ENCODE measurements at places on chromosomes 1 and 21.
A peak's percentile ranks its signal among the peaks of the same experiment; 100 is the strongest.

GRCh38 chr1:16171314-16172151 lies 15.7 kb upstream of the EPHA2 start:
- DNase-seq, result no peak

DNA sequence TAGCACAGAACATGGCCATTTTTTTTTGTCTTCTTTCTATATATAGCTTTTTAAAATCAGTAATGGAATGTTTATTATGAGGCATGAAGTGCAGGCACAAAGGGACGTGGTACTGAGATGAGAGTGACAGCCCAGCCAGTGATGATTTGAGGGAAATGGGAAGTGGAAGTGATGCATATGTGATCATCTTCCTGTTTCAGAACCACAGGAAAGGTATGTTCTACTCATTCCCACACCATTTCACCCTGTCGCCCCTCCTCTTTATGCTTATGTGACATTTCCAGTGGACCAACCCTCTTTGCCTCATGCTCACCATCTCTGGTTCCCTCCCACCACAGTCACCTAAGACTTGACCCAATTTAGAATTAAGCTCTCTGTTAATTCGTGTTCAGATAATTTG lies 24.3 kb downstream of the PTGS2 start:
- DNase-seq, result no peak

- no peak for DNase-seq
Measured at GRCh38 chr1:36137776-36138175, 11.5 kb downstream of the TRAPPC3 start.

GRCh38 chr1:89999628-90000027 lies 4.7 kb downstream of the ZNF326 start:
- no peak for DNase-seq

GRCh38 chr1:62417351-62417999 lies 19.4 kb upstream of the USP1 start:
- DNase-seq, result no peak

GRCh38 chr1:235112297-235113182 lies 16.1 kb downstream of the TOMM20 start:
- DNase-seq, result peak; percentile 2

GRCh38 chr1:14535619-14536355 lies 62.7 kb upstream of the KAZN start:
- no peak for DNase-seq

- DNase-seq, result no peak
Measured at GRCh38 chr1:241269116-241269515, 87.9 kb downstream of the RGS7 start.

DNA sequence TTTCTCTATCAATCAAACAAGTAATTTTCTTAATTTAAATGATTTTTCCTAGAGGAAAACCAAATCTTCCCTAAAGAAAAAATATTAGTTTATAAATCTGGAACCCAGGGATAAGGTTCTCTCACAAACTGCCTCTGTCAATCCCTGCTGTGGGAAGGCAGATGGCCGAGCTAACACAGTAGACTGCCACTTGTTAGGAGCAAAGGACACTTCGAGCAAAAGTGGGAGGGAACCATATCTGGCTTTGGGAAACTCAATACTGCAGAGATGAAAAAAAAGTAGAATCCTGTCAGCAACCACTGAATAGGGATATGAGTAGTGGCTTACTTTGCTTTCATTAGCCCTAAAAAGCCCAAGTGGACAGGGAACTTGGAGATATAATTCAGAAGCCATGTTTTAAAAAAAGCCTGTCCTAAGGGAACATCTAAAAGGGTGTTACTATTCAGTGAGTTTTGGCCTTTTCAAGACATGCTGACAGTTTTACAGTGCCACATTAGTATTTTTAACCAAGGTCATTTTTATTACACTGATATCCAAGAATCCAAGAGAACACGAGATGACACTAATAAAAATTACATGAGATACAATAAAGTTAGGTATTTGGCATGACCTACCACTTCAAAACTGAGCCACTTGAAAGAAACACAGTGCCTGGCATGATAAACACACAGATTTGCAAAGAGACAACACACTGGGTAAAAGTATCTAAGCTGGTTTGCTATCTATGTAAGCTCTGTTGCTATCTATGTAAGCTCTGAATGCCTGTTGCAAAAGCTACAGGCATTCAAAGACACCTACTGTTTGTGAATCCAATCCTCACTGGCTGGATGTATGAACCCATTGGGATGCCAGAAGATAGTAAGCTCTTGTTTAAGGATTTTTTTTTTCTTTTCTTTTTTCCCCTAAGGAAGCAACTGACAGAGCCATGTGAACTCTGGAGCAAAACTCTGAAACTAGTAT lies 21.4 kb downstream of the TEX38 start:
- no peak for DNase-seq

DNA sequence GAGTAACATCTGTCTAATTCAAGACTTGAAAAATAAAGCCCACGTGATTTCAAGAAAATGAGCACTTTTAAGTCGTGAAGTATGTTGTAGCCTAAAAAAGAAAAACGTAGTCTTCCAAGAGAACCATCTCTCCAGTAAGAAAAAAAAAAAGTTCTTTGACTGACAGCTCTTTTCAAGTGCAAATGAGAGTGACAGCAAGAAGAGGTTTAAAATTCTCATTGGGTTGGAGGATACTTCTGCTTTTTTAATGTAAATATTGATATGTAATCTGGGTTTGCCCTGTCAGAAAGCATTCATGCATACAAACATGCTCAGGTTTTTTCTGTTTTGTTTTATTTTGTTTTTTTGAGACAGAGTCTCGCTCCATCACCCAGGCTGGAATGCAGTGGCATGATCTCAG lies 32.3 kb upstream of the PRDM2 start:
- DNase-seq, result no peak

DNA sequence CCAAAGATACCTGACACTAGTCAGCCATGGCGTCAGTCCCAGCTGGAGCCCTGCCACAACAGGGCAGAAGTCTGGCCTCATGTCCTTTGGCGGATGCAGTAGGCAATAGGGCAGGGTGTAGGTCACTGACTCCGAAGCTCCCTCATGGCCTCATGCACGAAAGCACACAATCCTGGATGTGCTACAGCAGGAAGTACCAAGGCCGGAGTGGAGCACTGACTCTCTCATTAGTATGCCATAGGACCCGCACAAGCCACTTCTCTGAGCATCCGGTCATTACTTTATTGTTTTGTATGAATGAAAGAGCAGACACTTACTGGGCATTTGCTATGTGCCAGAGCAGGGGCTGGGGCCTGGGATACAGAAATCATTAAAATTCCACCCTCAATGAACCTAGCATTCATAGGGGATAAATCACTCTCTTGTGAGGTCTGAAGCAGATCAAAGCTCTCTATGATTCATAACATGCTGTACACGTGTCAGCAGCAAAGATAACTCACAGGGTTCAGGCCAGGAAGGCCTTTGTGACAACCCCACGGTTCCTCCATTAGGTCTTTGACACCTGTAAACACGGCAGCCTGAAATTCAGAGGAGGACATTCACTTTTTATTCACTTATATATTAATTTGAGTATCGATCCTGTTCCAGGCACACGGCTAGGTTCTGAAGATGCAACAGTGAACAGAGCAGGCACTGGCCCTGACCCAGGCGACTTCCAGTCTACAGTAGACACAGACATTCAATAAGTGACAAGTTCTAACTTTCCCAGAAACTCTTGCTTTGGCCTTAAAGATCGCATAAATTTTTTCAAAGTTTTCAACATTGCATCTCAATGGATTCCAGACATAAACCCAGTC lies 357.9 kb upstream of the USP24 start:
- no peak for DNase-seq

- DNase-seq, result peak; percentile 64
Measured at GRCh38 chr1:53585129-53585528, 125.9 kb downstream of the DMRTB1 start.

GRCh38 chr21:32383812-32384211 lies 9.0 kb downstream of the URB1 start:
- no peak for DNase-seq

DNA sequence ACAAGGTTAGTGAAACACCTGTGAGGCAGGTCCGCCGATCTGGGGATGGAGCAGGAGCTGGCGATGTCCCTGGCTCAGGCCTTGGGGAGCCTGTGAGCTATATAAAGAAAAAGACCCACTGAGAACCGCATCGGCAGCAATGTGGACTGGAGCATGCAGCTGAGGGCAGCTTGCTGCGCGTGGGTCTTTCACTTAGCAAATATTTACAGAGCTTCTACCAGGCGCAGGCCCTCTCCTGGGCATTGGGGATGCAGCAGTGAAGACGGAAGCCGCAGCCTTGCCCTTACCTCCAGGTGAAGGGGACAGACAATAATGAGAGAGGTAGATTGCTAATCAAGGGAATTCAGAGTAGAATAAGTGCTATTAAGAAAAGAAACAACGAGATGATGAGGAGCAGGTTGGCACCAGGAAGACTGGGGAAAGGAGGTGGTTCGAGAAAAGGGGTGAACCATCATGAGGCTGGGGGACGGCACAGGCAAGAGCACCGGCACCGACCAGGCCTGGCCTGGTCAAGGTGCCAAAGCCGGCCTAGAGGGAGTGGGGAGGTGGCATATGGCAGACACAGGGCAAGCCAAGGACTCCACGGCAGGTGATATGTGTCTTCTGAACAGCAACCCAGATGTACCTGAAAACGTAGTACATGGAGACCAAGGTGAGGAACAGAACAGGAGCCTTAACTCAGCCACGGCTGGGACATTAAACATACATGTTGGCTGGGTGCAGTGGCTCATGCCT lies 60.7 kb upstream of the PAX7 start:
- no peak for DNase-seq

GRCh38 chr1:30172299-30172694 lies 551.1 kb downstream of the MATN1 start:
- no peak for DNase-seq

- DNase-seq, result no peak
Measured at GRCh38 chr1:164452549-164452948, 106.4 kb upstream of the PBX1 start.

DNA sequence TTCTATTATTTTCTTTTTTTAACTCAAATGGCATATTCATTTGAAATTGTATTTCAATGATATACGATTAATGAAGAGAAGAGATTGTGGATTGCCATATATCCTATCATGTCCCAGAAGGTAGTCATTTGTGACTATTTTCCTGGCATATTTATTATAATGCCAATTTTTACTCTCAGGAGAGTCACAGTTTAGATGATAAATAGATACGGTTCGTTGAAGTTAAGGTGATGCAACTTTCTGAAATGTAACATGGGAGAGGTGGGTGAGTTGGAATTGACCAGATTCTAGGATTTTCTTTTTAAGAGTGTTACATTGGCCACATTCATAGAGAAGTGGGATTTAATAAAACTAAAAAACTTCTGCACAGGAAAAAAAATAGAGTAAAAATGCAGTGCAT lies 1138.5 kb downstream of the NCAM2 start:
- no peak for DNase-seq

DNA sequence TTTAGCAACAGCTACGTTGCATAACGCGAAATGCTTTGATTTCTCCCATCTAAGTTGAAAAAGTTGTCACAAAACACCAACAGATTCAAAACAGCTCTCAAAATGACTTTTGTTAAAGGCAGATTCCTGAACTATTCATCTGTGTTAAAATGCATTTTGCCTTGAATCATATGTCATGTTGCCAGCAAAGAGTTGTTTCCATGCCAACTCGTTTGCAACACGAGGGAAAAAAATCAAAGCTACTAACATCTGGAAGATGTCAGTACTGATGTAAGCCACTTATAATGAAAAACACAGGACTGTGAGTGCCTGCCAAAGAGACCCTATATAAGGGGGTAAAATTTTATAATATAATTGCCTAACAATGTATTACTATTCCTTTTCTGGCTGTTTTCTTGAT lies 182.7 kb upstream of the PTBP2 start:
- no peak for DNase-seq

DNA sequence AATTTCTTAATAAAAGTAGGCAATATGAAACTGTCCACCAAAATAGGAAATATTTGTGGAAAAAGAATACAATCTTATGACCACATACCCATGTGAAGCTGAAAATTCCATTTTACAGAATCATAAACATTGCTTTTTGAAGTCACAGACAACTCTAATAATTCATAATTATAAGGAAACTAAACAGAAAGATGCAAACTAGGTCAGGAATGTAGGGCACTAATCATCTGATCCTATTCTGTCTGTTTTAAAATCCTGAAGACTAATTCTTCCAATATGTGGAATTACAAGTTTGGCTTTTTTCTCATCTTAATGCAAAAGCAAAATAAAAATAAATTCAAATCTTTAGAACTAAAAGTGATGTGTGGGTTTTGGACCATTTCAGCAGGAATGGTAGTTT lies 528.6 kb downstream of the LTN1 start:
- no peak for DNase-seq

DNA sequence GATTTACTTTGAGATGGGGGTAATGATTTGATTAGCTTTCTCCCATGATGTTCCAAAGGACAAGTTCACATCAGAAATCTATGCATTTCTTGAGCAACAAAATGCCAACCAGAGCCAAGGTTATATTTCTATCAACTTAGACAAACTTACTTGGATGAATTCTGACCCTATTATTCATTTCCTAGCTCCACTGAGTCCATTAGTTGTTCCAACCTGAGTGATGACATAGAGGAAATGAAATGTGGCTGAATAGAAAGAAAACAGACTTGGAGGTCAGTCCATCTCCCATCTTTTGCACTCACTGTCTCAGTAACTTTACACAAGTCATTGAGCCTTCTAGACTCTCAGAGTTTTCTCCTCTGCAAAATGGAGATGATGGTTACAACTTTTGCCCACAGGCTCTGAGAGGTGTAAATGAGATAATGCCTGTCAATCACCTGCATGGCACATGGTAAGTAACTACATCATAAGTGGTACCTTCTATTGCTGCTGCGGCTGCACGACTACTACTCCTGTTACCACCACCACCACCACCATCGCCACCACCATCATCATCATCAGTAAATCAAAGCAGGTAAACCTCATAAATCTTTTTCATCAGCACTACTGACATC lies 98.2 kb downstream of the PTPN14 start:
- no peak for DNase-seq

- no peak for DNase-seq
Measured at GRCh38 chr1:69743146-69743545, 175.4 kb downstream of the LRRC7 start.

DNA sequence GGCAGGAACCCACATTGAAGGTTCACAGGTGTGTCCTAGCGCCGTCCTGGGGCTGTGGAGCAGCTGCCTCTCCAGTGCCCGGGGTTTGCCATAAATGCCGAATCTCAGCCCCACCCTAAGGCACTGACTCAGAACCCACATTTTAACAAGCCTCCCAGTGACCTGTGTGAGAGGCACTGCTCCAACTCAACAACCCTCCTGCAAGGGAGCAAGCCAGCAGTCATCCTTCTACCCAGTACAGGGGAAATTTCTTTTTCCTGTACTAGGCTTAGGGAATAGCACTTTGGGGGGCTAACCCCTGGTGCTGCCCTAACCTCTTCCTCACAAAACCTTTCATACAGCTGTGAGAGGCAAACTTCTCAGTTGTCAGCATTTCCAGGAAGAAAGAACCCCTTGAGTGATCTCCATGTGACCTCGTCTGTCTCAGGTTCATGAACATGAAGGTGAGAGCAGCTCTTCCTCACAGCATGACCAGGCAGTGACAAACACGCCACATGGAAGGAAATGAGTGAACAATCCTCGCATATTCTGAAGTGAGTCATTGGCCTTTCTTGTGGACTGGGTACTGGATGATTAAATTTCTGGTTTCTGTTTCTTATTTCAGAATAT lies 11.4 kb upstream of the BCAR3 start:
- no peak for DNase-seq

GRCh38 chr1:171345536-171345935 lies 31.6 kb downstream of the FMO4 start:
- DNase-seq, result no peak

Data from DND-41 (cell line).